ENCODE measurements at places on chromosomes 3 and 15.

- no peak for DNase-seq
Observed at GRCh38 chr3:148540851-148541250, 156.9 kb upstream of the AGTR1 start.

DNA sequence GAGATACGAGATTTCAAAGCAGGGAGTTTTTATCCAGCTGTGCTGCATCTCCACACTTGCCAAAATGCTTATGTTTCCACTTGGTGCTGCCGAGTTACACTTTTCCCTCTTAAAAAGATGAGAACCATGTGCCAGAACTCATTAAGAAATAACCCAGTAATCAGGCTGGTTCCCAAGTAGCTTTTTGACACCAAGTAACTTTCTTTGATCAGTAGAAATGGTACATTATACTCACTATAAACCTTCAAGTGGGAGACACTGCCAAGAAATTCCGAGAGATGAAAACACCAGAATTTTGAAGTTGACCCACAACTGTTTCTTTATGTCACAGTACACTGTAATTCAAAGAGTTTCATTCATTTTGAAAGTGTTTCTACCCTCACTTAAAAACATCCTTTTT is 164.6 kb upstream of the CCDC54 start:
- no peak for DNase-seq

DNA sequence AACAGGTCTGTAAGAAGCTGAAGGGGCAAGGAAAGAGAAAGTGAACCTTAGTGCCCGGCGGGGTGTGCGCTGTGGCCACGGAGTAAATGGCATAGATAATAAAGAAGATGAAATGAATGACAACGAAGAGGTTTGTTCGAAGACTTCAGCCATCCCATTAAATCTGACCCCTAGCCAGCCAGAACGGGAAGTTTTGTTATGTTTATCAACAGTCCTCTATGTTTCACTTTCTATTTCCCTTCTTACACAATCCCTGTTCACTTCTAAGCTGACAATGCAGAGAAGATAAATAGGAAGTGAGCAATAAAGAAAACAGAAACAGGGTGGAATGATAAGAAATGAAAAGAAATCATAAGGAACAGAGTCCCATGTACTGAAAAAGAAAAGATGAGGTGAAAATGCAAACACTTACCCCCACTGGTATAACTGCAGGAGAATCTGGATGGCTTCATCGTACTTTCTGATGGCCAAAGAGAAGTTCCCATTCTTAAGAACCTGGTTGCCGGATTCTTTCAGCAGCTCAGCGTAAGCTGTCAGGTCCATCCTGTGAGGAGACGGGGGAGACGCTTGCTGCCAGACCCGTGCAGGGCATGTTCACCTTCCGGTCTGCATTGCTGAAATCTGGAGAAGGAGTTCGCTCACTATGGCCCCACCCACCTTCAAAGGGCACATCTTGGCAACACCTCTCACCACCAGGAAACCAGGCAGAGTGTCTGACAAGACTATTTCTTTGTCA is 36.8 kb downstream of the TRANK1 start:
- peak; percentile 77 for DNase-seq

DNA sequence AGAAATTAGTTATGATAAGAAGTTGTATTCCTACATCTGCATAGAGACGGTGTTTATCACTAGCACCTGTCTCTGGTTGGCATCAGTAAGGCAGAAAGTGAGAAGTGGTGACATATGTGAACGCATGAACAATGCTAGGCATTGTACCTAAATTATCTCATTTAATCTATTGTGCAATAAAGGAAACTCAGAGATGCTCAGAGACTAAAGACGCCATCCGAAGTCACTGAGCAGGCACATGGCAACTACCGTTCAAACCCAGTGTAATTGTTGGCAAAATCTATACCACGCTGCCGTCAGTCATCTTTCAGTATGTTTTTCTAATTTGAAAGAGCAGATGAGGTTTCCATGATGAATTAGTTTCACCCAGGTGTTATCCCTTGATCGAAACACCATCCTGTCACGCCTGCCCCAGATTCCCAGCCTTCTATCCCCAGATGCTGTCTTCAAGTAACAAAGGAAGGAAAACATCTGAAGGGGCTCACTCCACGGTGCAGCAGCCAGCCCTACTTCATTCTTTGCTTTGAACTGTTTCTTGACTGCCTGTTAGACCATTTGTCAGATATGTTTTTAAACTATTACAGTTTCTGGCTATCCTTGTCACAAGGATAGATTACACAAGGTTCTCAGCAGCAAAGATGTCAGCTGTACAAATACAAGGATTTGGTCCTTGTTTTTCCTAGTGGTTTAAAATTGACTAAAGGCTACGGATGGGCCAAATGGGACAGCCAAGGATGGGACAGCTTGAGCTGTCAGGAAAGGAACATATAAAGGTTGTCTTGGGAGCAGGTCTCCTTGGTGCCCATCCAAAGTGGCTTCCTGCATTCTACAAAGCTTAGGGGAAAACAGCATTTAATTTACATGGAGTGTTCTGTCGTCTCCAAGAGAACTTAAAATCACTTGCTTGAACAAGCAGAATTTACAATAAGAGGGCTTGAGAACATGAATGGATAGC is 99.1 kb downstream of the TMEM108 start:
- no peak for DNase-seq

DNA sequence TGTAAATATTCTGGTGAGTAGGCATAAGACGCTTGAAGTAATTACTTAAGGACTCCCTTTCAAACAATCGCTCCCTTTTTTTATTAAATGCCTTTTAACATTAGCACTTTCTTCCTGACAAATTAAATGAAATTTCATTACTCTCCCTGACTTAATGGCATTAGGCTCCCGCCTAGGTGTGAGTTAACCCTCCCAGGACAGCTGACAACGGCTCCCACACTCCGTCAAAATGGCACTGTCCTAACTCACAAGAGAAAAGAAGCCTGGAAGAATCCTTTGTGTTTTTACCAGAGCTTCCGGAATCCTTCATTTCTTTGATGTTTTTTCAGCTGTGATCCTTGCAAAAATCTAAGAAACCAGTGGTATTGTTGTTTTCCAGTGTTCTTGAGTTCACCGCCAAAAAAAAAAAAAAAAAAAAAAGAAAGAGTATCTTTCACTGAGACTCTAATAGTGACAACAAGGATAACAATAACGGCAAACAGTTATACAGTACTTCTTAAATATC is 861.0 kb upstream of the NR2F2 start:
- no peak for DNase-seq

GRCh38 chr3:188156056-188156455 is 2.1 kb downstream of the LPP start:
- DNase-seq = no peak

DNA sequence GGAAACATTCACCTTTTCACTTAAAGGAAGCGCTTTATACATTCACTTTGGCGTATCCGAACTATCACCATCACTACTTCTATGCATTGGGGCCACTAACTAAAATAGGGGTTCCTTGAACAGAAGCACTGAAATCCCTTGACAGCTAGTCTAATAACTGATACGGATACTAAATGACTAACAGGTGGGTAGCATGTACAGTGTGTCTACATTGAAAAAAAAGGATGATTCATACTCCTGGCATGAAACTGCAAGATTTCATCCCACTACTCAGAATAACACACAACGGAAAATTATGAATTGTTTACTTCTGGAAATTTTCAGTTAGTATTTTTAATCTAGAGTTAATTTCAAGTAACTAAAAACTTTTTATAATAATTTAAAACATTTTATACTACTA is 96.7 kb downstream of the SMARCC1 start:
- DNase-seq = no peak

- no peak for DNase-seq
Observed at GRCh38 chr3:73018790-73019441, 22.3 kb downstream of the PPP4R2 start.

- no peak for DNase-seq
Observed at GRCh38 chr15:90106522-90107117, 4.4 kb upstream of the IDH2 start.

DNA sequence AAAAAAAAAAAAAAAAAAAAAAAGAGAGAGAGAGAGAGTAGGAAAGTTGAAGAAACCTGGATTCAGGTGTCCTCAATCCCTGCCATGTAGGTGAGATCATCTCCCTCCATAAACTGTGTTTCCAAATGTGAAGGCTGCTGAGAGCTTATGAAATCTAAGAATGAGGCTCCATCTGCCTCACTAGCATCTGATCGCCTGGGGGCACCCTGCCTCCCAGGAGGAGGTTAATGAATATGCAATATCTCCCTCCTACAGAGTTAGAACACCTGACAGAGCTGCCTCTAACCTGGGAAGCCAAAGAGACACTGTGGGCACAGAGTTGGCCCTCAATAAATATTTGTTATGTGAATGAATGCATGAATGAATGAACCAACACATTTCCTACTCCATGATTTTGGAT is 23.8 kb upstream of the ZNF148 start:
- DNase-seq = no peak

DNA sequence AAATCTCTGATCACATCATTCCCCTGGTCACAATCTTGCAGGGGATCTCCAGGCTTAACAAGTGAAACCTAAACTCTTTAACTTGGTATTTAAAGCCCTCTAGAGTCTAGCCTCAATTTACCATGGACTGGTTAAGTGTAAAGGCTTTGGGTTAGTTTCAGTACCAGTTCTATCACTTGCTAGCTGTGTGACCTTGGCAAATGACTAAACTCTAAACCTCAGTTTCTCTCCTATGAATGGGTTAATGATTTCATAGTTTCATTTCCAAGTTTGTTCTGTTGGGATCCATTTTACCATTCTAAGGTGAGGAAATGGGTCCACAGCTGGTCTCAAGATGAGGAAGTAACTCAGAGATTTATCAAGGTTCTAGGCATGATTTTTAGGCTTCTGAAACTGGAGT is 38.8 kb upstream of the TIMP4 start:
- DNase-seq = no peak

All from NAMALWA (cell line).